Activated CD4-positive, alpha-beta T cell treated with anti-CD3 and anti-CD28 coated beads, Interleukin-2, Interleukin-6, amounts not matched to agents 100 ng/mL and 50 ng/mL, durations not matched to agents 16 hours and 8 hours (primary cell): ENCODE measurements at places on chromosomes 1 and 21.

DNA sequence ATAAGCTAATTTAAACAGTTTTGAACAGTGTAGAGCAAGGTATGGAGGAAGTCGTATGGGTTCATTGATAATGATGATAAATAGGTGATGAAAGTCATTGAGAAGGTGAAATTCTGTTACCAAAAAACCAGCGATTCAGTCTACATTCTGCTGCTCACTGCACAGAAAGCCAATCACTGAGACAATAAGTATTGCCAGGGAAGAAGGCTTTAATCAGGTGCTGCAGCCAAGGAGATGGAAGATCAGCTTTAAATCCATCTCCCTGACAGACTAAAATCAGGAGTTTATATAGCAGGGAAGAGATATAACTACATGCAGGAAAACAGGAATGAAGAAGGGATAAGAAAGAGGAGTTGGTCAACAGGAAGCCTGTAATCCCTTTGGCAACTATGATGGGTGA is 361.3 kb upstream of the C1orf174 start:
- no peak for DNase-seq

DNA sequence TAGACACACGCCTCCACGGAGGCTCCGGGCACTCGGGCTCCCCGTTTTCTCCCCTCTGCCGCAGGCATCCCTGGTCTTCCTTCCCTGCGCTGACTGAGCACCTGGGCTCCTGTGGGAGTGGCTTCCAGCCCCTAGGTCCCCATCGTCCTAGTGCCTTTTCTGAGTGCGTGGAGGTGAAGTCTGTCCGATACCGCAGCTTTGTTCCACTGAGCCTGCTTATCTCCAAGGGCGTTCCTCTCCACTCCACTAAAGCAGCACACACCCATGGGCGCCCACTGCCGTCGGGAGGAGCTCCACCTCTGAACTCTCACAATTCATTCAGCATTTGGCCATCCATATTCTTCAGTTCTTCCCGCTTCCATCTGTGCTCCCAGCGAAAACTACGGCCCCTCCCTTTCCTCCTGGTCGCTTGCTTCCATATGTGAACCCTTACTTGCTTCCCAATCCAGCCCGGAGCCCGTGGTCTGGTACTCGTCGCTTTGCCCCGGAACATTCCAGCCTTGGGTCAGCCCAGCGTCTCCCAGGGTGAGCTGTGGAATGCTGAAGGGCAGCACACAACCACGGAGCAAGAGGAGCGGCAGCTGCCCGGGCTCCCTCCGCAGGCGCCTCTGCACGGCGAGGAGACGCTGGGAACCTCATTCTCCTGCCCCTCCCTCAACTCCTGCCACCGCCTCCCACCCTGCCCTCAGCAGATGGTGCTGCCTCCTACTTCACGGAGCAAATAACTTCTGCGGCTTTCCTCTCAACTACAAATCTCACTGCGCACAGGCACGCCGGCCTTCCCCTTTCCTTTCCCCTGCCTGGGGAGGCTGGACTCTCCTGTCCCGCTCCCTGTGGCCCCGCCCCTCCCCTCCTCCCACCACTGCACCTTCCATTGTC is 27.5 kb downstream of the ATP8B2 start:
- DNase-seq, result peak; percentile 55

- DNase-seq, result no peak
These were observed 19.1 kb upstream of the NCF2 start for GRCh38 chr1:183609313-183609712.

DNA sequence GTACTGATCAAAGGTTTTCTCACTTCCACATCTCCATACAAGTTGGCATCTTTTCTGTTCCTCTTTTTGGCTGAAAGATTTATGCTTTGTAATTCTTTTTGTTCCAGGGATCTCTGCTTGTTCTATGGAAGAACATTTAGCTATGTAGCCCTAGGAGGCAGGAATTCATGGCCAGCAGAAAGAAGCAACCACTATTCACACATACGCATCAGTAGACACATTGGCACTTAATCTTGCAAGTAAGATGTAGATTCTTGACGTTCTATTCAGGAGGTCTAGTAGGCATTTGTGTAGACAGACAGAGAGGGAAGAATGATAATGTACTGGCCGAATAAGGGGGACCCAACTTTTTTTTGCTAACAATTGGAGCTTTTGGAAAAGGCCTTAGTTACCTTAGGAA is 336.0 kb downstream of the NUF2 start:
- no peak for DNase-seq

DNA sequence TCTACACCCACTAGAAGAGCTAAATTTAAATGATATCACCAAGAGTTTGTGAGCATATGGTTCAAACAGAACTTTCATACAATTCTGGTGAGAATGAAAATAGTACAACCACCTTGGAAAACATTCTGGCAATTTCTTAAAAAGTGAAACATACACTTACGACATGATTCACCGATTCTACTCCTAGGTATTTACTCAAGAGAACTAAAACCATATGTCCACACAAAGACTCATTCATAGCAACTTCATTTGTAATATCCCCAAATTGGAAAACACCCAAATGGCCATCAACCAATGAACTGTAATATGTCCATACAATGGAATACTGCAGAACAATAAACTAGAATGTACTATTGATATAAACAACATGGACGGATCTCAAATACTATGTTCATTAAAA is 51.2 kb upstream of the ADAM30 start:
- no peak for DNase-seq

GRCh38 chr1:225926551-225927113 is 2.6 kb upstream of the PYCR2 start:
- DNase-seq, result no peak

DNA sequence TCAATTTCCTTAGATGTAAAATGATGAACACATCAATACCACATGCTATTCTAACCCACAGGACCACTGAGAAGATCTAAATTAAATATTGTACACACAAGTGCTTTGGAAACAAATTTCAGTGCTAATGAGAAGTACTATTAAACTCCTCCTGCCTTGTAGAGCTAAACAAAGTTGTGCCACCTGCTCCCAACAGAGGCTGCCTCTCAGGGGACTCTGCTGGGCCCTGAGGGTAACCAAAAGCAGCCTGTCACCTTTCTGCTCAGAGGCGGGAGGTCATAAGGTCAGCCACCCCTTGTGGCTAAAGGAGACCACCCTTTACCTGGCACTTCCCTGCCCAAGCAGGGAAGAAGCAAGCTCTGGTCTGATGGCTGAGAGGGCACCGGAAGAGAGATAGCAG is 6.3 kb downstream of the SLC9A1 start:
- DNase-seq, result no peak

GRCh38 chr1:246659594-246660140 is 64.5 kb upstream of the SCCPDH start:
- no peak for DNase-seq

GRCh38 chr1:172931761-172932160 is 119.0 kb downstream of the TNFSF18 start:
- no peak for DNase-seq

DNA sequence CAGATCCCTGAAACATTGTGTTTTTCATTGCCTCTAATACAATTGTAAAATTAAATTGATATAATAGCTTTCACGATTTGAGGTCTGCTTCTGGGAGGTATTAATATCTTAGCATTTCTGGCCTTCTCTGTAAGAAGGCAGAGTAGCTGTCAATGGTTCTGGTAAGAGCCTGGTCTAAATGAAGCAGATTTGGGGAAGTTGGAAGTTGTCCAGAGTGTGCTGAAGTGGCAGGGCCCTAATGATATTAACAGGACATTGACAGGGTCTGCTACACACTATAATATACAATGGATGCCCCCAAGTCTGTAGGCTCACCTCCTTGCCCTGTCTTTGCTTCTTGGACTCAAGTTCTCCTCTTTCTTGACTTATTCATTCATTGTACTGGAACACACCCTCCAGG is 99.5 kb downstream of the C4BPA start:
- DNase-seq, result no peak

GRCh38 chr1:240598216-240599001 is 13.5 kb downstream of the GREM2 start:
- DNase-seq, result no peak

- peak; percentile 31 for DNase-seq
These were observed 285.3 kb upstream of the C1orf105 start for GRCh38 chr1:172135076-172135672.

- DNase-seq, result no peak
These were observed 168.4 kb downstream of the ZZZ3 start for GRCh38 chr1:77513839-77514763.

DNA sequence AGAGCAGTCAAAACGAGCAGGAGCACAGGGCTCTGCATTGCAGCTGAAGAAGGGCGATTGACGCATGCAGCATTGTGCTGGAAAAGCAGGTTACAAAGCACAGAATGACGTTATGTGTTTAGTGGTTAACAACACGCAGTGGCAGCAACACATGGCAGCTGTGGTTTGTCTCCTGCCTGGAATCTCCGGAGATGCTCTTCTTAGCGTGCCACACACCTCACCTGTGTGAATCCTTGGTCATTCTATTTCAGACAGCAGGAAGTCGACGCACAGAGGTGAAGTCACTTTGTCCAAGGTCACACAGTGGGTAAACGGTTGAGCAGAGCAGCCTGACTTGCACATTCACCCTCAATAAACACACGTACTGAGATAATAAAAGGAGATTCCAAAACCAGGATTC is 14.7 kb downstream of the OBSCN start:
- DNase-seq, result no peak

GRCh38 chr1:232226197-232226712 is 403.7 kb downstream of the SIPA1L2 start:
- peak; percentile 67 for DNase-seq

DNA sequence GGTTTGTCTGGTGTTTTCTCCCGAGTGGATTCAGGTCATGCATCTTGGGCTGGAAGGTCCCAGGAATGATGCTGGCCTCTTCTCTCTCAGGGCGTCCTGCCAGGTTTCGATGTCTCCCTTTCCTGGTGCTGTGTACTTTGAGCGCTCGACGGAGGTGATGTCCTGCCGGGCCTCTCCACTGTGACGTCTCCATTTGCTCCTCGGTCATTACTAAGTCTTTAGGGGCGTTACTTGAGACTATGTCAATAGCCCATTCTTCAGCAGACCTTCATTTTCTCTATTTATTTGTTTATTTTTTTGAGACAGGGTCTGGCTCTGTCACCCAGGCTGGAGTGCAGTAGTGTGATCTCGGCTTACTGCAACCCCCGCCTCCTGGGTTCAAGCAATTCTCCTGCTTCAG is 37.2 kb upstream of the TNFRSF1B start:
- DNase-seq, result no peak

GRCh38 chr1:27006683-27007082 is 6.0 kb downstream of the TENT5B start:
- no peak for DNase-seq

GRCh38 chr1:162844153-162844552 is 16.8 kb downstream of the CCDC190 start:
- no peak for DNase-seq

DNA sequence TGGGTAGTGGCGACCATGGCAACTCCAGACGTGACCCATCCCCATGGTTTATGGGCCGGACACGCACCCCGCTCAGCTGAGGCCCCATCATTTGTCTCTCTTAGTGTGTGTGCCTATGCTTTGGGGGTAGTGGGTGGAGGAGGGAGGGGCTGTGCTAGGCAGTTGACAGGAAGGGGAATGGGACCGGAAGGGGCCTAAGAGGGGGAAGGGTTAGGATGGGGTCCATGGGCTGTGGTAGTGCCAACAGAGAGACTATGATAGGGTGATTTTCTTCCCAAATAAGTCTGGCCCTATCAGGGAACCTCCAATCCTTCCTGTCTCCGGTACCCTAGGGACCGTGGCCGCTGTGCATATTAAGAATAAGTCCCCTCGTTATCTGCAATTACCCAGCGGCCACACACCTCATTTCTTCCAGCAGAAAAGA is 9.9 kb downstream of the DMAP1 start:
- no peak for DNase-seq

- DNase-seq, result no peak
These were observed 183.0 kb downstream of the CYYR1 start for GRCh38 chr21:26389971-26390641.

- DNase-seq, result no peak
These were observed 12.8 kb downstream of the S100A7 start for GRCh38 chr1:153447498-153448170.

GRCh38 chr1:159421821-159422220 is 10.2 kb upstream of the OR10J4 start:
- no peak for DNase-seq

DNA sequence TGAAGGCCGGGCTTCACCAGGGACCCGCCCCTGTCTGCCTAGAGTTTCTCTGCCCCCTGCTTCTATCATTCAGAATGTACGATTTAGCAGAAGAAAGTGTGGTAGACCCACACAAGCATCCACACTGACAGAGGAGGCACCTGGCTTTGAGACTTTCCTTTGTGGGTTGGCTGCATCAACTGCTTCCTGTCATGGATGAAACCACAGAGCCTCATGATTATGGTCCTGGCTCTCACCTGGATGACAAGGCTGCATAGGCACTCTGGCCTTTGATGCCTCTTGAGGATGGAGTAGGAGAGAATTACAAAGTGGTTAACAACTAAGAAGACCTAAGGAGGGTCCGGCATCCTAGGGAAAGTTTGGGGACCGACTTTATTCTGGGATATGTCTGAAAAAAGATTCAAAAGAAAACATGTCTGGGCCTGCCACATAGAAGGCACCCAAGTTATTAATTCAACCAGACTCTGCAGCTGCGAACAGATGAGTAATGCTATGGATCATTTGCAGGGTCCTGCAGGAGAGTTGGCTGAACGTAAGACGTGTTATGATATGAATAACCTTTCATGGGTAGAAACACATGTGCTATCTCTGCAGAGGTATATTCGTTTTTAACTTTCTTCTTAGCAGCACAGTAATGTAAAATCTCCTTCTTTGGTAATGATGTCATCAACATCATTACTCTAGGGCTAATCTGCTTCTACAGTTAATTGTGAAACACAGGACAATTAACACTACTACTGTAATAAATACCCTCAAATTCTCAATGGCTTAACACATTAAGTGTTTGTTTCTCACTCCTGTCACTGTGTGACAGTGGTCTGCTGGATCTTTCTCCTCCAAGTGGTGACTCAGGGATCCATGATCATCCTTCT is 136.2 kb downstream of the SLC35F3 start:
- no peak for DNase-seq

DNA sequence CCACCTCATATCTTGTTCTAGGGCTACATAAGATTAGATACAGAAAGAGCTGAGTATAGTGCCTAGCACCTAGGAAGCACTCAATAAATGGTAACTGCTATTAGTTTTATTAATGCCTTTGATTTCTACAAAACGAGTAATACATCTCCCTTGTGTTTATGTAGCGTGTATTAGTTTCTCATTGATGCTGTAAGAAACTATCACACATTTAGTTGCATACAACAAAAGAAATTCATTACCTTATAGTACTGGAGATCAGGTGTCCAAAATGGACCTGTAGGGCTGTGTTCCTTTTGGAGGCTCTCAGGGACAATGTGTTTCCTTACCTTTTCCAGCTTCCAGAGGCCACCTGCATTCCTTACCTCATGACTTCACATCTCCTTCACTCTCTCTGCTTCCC is 961 bp upstream of the ERO1B start:
- no peak for DNase-seq

DNA sequence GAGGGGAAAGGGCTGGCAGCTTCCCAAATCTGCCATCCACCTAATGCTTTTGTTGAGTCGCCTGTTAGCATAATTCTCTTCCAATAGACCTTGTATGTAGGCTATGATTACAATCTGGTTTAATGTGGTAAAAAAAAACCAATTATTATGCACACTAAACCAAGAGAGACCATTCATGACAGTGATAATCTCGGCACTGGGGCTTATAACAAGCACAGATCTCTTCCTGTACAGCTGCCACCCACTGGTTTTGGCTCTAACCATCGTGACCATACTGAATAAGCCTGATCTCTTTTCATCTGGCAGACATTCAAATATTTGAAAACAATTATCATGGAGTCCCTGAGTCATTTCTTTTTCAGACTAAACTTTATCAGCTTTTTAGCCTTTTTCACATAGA is 12.0 kb upstream of the SYT14 start:
- no peak for DNase-seq
